NCI-H2081 (cell line): ENCODE measurements at places on chromosomes 13 and 19.
A peak's percentile ranks its signal among the peaks of the same experiment; 100 is the strongest.

DNA sequence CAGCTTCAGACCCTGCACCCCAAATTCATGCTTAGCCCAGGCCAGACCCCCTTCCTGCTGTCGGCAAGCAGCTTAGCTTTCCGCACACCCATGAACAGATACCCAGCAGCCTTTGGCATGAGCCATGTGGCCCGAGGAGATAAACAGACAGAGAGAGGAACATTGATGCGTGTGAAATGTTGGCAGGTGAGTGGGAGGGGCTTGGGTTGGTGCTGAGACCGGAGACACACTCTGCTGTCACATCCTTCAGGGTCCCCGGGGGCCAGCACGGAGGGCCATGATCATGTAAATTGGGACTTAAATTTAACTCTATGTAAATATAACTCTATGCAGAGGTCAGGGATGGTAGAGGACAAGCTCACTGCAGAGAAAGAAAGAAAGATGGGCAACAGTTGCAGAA is 1.5 kb downstream of the CD22 start:
- DNase-seq, result no peak

DNA sequence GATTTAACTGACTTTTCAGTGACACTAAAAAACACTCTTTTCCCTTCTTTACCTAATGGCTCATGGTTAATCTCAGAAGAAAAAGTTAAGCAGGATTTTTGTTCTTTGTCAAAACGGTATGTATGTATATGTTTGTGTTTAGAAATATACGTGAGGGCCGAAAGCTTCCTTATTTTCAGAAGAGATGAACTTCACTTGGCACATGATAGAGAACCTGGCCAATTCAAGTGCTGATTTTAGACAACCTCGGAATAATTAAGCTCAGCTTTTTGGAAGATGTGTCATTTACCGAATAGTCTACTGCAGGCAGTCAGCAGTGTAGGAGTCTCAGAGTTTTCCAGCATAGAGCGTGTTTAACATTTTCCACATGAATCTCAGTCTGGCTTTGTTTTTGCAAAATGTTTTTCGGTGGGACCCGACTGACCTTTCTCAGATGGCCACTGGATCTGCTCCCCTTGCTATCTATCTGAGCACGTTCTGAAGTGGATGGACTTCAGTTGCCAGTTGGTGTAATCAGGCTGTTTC is 4.6 kb downstream of the RNASEH2B start:
- DNase-seq, result no peak

DNA sequence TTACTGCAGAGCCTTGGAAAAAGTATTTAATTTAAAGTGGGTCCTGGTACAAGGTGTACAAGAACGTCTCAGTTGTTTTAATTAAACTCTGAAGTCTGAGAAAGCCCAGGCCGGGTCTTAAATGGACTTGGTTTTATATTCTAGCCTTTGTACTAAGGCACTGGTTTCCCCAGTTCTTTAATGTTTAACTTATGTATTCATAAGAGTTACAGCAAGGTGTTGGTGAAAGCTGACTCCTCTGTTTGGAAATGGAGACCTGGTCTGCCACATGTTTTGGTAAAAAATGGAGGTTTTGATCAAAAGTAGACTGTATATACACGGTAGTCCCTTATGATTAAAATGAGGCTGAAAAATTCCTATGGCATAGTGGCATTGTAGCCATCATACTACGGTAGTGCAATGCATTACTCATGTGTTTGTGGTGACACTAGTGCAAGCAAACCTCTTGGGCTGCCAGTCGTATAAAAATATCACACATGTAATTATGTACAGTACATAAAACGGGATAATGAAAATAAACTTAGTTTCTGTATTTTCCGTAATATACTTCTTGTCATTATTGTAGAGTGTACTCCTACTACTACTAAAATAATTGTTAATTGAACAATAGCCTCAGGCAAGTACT is 883.4 kb upstream of the SPRY2 start:
- DNase-seq, result no peak

DNA sequence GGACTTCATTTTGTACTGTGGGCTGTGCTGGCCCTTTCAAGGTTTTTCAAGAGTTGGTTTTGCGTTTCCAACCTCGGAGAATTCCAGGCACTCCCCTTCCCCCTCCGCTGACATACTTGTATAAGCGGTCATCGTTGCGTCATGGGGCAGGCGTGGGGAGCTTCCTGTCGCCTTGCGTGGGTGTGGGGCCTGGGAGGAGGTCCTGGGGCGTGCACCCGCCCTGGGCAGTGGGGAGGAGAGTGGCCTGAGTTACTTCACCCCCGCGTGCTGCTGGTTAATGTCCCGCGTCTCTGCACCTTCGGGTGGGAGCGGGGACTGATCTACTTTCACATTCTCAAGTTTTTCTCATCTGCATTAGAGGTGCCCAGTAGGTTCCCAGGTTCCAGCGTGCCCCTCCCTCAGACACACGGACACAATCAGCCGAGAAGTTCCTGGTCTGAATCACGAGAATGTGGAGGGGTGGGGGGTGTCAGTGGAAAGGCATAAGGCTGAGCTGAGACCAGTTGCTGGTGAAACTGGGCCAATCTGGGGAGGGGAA is 4.1 kb downstream of the IER2 start:
- peak; percentile 63 for DNase-seq

GRCh38 chr19:18292462-18292809 is 11.0 kb upstream of the JUND start:
- no peak for DNase-seq

DNA sequence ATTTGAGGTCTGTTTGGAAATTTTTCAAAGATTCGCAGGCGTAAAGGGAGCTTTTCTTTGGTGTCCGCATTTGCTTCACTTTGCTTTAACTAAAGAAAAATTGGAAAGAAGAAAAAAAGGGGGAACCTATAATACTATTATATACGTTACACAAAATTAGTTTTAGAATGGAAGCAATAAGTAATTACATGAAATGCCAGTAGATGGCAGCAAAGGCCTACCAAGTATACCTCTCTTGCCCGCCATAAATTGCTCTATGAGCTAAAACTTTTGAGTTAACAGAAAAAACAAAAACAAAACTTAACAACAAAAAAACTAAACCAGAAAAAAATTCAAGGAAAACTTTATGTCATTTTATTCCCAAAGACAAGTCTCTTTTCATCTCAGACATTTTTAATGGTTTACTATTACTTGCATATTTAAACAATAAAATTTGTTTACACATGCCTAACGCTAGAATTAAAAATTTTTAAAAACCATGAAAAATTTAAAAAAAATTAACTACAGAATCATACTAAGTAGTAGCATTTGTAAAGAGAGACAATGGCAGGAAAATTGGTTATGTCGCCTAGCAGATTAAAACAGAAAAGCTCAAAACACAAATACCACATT is 271.4 kb downstream of the NALCN start:
- DNase-seq, result peak; percentile 38

DNA sequence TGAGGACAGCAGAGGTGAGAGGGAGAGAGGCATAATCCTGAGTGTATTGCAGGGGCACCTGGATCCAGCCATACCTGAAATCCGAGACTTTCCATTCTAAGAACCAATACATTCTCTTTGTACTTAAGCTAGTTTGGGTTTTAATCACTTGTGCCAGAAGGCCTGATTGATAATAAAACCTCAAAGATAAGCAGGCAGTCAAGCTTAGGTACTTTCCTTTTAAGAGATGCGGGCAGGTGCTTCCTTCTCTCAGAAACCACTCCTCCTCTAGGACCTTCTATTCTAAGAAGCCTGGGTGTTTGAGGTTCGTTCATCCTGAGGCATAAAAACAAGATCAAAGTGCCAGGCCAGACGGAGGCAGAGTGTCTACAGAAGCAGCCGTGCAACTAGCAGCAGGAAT is 22.2 kb downstream of the FAM187B start:
- DNase-seq, result no peak

GRCh38 chr19:48154003-48154402 is 16.1 kb downstream of the LIG1 start:
- DNase-seq, result no peak

- DNase-seq, result peak; percentile 10
These were observed 5.1 kb upstream of the MKNK2 start for GRCh38 chr19:2055931-2056836.

GRCh38 chr19:35295792-35296462 is 4.0 kb downstream of the MAG start:
- no peak for DNase-seq

GRCh38 chr13:50548586-50548985 is 294.9 kb downstream of the DLEU7 start:
- DNase-seq, result no peak

DNA sequence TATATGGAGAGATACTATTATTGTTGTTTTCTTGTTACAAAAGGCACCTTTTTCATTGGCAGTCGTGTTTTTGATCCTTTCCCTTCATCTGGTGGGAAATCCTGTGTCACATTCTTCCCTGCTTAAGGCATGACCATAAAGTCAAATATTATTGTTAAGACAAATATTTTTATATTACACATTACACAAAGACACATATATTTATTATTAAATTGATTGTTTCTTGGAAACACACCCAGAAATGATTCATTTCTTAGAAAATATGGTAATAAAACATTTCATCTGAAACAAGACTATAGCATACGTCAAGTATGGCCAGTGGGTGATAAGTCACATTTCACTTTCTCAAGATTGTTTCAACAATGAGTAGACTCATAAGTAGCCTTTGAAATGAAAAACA is 77.3 kb downstream of the KCTD12 start:
- no peak for DNase-seq

DNA sequence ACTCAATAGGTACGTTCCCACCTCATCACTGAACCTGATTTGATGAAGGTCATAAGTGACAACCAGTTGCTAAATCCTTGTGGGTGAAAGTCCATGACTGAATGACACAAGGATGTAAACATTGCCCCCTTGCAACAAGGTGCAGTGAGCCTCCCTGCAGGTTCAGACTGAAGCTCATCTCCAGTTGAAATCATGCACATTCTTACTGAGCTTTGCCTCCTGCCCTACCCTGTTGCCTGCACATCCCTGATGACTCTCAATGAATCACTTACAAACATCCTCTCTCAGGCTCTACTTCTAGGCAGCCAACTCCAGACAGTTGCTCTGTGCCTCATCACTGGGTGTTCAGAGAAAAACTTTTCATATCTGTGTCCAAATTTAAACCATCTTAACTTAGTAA is 42.5 kb upstream of the ARGLU1 start:
- no peak for DNase-seq

GRCh38 chr13:34911159-34911558 is 30.9 kb upstream of the NBEA start:
- DNase-seq, result no peak

DNA sequence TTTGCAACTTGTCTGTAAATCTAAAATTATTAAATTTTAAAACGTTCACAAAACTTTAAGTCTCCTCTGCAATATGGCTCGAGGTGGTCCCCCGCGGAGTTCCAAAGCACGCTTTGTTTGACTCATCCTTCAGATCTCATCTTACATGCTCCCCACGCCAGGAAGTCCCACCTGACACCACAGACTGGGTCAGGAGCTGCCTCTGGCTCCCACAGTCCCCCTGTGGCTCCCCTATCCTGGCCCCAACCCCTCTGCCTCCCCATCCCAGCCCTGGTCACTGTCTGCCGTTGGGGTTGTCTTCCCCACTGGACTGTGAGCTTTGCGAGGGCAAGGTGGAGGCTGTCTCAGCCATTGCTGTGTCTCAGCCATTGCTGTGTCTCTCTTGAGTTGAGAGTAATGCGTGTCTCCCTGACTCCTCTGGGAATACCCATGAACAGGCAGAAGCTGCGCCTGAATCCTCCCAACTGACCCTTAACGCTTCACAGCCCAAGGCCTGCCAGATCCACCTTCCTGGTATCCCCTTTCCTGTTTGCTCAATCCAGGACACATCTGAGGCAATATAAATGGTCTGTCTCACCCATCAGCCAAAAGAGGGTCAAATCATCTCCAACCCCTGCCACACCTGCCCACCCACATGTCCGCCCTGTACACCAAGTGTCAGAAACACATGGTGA is 15.9 kb downstream of the DYRK1B start:
- no peak for DNase-seq

DNA sequence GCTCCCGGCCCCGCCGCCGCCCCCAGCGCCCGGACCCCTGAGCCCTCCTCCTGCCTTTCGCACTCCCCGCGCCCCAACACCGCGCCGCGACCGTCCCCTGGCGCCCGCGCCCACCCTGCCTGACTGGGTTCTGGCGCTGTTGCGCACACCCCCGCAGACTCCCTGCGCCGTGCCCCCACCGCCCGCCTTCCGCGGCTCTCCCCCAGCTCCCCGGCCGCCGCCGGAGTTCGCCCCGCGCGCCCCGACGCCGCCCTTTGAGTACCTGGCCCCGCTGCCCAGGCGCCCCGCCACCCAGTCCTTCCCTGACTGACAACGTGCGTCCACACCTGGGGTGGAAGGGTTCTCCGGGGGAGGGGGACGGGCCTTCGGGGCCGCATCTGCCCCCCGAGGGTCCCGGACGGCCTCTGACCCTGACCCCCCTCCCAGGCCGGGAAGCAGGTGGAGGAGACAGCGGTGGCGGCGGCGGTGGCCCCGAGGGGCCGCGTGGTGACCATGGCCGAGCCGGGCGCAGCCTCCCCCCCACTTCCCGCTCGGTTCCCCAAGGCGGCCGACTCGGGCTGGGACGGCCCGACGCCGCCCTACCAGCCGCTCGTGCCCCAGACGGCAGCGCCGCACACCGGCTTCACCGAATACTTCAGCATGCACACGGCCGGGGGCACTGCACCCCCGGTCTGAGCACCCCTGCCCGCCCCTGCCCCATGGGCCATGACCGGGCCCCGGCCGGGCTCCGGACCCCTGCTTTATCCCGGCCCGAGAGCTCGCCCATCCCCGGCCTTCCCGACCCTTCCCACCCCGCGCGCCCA is 1.4 kb upstream of the MEGF8 start:
- no peak for DNase-seq

GRCh38 chr19:7641290-7642276 is 4.7 kb downstream of the STXBP2 start:
- no peak for DNase-seq

DNA sequence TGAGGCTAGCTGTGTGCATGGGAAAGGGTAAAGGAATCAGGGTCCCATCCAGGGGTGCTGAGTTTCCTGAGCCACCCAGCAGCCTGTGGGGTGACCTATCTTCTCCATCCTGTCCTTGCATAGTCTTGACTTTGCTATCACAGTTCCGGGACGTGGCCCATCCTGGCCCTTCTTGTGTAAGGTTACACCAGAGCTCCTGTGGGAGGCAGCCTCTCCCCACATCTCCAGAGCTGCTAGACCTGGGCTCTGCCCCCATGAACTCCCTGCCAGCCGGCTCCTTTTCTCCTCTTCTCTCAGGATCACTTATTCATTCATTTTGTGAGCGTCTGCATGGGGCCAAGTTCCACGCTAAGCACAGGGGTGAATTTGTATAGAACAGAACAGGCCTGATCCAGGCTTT is 238.9 kb downstream of the TSHZ3 start:
- no peak for DNase-seq

GRCh38 chr13:91574766-91575165 is 176.3 kb downstream of the GPC5 start:
- no peak for DNase-seq

GRCh38 chr13:44292545-44292944 is 81.1 kb upstream of the SERP2 start:
- DNase-seq, result no peak

GRCh38 chr19:36604656-36605100 is 435 bp upstream of the ZNF382 start:
- DNase-seq, result peak; percentile 34

GRCh38 chr19:44662691-44663385 is 8.4 kb upstream of the CEACAM19 start:
- no peak for DNase-seq

- DNase-seq, result peak; percentile 61
These were observed 5.4 kb downstream of the KLK1 start for GRCh38 chr19:50817941-50818858.

- no peak for DNase-seq
These were observed 50.9 kb upstream of the SPACA7 start for GRCh38 chr13:112325142-112325808.

GRCh38 chr13:106522898-106523525 is 12.4 kb downstream of the EFNB2 start:
- no peak for DNase-seq

GRCh38 chr19:3115411-3115810 is 20.4 kb upstream of the GNA15 start:
- DNase-seq, result no peak
